NCI-H2171 treated with DMSO at 0.1 percent for 48 hours (cell line): ENCODE measurements at places on chromosomes 11 and 22.

- DNase-seq, result no peak
Observed at GRCh38 chr11:223026-223789, 12.9 kb downstream of the SIRT3 start.

- no peak for DNase-seq
Observed at GRCh38 chr11:127492029-127492428, 491.5 kb upstream of the KIRREL3 start.

- DNase-seq, result peak; percentile 84
Observed at GRCh38 chr11:12832480-12833224, 158.4 kb downstream of the TEAD1 start.

DNA sequence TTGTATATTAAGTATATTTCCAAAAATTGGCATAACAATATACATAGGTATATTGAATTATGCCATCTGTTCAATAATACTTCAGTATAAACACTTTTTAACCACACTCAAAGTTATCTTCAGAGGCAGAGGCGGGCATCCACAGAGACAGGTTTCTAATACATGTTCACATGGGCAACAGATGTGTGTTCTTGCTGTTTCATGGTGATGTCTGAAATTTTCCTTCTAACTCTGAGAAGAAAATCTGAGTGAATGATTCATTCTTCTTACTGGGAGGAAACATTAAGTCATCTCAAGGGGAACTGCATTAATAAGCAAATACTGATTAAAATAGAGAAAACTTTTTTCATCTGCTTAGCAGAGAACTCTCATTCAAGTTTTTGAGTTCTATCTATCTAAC, 1074.5 kb downstream of the LRRC4C start:
- no peak for DNase-seq

DNA sequence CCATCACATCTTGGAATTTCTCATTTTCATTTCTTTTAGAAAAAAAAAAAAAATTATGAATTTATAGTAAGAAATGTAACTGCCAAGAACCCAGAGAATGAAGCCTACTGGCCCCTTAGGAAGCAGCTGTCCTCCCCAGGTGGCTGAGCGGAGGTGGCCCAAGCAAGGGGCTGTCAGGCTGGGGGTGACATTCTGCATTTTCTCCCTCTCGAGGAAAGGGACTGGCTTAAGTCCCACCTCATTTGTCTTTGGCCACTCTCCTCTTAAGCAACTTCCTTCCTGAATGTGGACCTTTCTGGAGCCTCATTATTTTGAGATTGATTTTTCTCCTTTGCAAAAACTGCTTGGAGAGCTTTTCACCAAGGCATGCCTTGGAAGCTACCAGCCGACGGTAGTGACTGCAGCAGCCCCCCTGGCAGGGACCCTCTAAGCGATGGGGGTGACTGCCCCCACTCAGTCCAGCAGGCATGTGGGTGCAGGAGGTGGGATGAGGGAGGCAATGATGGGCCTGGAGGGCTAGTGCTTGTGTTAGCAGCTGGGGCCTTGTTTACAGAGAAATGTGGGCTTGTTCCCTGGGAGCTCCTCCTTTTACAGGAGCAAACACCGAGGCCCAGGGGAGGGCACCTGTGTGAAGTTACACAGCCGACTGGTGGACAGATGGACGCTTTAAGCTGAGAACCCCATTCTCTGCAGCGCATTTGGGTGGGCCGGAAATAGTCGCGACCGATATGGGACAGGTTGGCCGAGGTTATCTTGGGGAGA, 111.7 kb downstream of the MORC2 start:
- DNase-seq, result no peak

DNA sequence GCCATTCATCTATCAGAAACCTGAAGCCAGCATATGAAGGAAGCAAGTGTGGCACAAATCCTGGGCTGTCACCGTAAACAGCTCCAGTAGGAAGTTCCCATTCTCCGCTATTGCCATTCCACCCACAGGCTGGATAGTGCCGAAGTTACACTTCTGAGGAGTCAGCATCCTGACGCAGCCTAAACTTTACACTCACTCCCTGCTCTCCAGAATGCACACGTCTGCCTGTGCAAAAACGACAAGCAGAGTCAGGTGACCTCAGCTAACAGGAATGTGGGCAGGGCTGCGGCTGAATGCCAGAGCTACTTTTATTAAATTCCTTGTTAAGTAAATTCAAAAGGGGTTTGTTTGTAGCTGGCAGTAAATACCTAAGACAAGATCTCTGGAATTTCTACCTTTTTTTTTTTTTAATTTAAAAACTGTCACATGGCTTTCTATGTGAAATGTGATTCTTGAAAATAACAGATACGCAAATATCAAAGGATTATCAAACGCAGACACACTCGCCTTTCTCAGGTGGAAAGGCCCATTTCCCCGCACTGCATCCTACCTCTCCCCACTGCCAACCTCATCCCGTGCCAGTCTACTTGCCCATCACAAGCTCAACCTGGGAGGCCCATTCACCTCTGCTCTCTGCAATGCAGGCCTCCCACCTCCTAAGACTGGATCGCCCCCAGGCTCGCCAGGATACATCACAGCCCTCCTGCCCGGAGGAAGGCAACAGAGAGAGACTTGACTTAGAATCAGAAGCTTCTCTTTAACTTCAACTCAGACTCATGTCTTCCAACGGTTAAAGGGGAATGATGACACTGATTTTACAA, 33.5 kb downstream of the NFRKB start:
- DNase-seq, result no peak

DNA sequence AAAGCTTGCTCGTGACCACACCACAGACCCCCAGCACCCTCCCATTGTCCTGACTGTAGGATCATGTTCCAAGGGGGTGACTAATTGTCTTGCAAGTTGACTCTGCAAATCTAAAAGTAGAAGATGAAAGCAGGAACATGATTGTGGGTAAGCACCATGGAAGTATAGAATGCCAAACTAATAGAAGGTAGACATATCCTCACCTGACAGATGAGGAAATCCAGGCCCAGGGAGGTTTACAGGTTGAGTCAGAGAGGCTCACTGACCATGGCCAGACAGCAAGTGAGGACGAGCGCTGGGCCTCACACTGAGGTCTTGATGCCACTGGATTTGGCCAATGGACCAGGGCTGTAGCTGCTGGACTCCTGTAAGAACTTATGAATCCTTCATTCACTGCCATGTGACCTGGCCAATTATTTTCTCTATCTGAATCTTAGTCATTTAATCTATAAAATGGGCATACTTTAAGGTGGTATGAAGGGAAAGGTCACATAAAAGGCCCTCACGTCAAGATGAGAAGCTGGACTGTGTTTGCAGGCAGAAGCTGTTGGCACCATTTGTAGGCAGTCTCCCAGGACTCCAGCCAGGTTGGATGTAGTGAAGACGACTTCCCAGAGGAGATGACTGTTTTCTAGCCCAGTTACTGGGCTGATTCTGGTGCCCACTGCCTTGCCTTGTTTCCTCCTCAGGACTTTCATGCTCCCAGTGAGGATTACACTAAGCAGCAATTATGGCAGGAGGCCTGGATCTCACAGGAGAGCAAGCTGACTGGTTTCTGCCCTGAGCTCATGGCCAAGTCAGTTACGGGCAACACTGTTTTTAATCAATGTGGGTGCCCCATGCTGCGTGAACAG, 54.6 kb downstream of the GAB4 start:
- no peak for DNase-seq
